ENCODE measurements at places on chromosomes 5 and 9.
A peak's percentile ranks its signal among the peaks of the same experiment; 100 is the strongest.

GRCh38 chr9:107878462-107878861 is 388.9 kb upstream of the KLF4 start:
- no peak for DNase-seq

DNA sequence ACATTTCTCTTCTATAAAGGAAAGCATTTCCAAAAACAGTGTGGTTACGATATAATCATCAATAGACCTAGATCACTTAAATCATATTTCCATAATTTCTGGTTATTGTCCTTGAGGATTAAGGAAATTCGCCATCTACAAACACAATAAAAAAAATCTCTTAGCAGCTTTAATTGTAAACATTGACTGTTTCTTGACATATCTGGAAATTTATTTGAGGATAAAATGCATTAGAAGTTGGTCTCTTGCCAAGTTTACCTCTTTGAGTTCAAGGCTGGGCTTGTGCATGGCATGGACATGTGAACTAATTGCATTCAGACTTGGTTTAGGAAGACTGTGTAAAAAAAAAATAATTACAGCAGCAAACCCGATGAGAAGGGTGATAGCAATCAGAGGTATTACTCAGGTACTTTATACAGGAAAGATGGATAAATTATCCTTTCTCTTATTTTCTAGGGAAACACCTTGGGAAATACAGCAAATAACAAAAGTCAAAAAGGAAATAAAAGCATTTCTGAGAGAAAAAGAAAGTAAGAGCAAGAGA is 237.9 kb downstream of the SLF1 start:
- DNase-seq, result no peak

DNA sequence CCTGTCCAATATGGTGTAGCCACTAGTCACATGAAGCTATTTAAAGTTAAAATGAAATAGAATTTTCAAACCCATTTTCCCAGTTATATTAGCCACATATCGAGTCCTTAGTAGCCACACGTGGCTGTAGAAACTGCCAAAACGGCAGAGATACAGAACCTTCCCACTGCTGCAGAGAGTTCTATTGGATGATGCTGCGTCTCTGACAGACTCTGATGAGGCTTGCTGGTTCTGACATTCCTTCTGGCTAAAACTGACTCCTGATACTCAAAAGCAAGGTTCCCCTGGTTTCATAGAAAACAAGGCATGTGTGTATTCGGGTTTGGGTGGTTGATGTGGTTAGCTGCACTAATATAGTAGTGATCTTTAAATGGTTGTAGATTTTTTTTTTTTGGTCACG is 91.5 kb downstream of the TLE4 start:
- DNase-seq, result no peak

GRCh38 chr9:136342181-136343120 is 15.1 kb downstream of the GPSM1 start:
- DNase-seq, result peak; percentile 69

DNA sequence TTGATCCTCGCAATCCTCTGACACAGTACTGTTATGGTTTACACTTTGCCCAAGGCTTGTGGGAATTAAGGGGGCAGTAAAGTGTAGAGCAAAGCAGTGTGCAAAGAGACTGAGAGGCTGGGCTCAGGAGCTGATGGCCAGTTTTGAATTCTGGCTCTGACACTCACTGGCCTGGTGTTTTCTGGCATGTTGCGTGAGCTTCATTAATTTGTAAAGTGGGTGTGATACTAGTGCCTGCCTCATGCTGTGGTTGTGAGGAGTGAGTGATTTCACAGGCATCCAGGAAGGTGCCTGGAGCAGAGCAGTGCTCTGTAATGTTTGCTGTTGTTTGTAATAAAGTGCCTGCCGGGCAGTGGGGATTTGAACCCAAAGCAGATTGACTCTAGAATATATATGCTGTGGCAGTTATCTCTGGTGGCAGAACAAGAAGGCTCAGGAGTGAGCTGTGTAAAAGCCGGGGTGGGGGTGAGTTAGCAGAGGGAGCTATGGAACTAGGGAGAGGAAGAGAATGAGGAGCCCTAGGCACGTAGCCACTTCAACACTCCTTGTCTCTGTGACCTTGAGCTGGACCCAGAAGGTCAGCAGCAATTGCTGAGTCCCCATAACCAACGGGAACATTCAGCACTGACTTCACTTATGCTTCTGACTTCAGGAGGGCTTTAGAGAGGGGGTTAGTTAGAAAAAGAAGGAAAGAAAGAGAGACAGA is 108.5 kb downstream of the DOCK2 start:
- DNase-seq, result no peak

- no peak for DNase-seq
These were observed 303.1 kb upstream of the PTGER4 start for GRCh38 chr5:40376566-40376965.

GRCh38 chr9:38036359-38037084 is 32.5 kb downstream of the SHB start:
- no peak for DNase-seq

DNA sequence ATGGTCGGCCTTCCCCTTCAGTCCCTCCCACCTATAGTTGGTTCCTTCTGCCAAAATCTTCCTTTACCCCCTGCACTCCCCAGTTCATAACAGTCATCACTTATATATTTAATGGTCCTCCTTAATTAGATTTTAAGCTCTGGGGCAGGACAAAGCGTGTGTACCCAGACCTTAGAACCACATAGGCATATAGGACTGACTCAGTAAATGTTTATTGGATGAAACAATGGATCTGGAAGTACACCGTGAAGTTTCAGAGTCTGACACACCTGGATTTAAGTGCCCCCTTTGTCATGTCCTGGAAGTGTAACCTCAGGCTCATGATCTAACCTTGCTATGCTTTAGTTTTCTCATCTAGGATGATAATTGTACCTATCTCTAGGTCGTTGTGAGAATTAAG is 32.0 kb downstream of the STARD4 start:
- DNase-seq, result no peak

DNA sequence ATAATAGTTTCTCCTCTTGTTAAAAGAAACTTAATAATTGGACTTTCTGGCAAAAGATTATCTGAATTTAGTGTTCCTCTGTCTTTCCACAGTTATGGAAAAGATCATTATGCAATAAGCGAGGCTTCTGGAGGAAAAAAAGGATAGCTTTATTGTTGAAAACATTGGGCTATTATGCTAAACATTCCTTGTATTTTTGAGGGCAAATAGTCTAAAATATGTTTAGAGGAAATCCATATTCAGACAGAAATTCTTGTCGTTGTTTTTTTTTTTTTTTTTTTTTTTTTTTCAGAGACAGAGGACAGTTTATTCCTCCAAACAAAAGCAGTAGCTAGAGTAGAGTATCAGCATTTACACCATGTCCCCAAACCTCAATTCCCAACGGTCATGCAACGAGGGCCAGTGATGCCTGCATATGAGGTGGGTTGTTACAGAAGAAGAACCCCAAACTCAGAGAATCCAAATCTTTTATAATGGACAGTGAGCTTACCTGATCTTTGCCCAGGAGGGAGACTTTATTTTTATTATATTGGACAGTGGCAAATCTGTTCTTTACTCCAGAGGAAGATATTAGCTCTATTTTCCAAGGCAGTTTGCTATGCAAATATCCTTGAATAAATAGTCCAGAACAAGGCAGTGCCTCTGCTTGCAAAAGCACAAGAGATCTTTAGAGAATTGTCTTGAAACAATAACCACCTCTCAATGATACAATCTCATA is 48.4 kb upstream of the CDK5RAP2 start:
- no peak for DNase-seq

GRCh38 chr9:128059365-128059983 is 7.6 kb downstream of the NAIF1 start:
- no peak for DNase-seq

GRCh38 chr5:57324861-57325260 is 151.0 kb downstream of the GPBP1 start:
- DNase-seq, result no peak

- no peak for DNase-seq
These were observed 387.5 kb downstream of the TRIM36 start for GRCh38 chr5:114782177-114782576.
